ENCODE measurements at places on chromosomes 7 and 10.

DNA sequence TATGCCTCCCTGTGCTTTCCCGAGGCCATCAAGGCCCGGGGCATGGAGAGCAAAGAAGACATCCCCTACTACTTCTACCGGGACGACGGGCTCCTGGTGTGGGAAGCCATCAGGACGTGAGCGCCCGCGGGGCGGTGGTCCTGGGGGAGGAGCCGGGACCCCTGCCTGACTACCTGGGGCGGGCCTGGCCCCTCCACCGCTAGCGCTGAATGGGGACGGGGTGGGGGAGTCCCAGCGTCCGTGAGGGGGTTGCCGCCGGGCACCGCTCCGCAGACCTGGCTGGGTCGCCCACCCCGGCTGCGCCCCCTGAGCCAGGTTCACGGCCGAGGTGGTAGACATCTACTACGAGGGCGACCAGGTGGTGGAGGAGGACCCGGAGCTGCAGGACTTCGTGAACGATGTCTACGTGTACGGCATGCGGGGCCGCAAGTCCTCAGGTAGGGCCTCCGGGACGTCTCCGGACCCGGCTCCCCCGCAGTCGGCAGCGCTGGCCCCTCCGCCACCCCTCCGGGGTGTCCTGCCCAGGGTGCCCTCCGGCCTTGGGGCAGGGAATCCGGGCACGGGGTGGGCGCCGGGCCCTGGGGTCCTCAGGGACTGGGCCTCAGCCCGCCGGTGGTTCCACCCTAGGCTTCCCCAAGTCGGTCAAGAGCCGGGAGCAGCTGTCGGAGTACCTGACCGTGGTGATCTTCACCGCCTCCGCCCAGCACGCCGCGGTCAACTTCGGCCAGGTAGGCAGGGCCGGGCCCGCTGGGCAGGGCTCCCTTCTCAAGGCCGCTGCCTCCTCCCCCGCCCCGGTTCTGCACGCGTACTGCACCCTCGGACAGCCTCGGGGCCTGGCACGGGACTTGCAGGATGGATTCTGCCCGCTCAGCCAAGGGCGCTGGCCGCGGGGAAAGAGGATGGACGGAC, 69.3 kb downstream of the ALOX5 start:
- DNase-seq: no peak

GRCh38 chr7:157559596-157560257, 222.9 kb downstream of the DNAJB6 start:
- DNase-seq: no peak

- no peak for DNase-seq
Observed at GRCh38 chr10:15461353-15462108, 90.4 kb upstream of the FAM171A1 start.

GRCh38 chr7:147052818-147053217, 936.2 kb downstream of the CNTNAP2 start:
- no peak for DNase-seq

GRCh38 chr7:106812027-106812643, 52.9 kb upstream of the PIK3CG start:
- DNase-seq: no peak

DNA sequence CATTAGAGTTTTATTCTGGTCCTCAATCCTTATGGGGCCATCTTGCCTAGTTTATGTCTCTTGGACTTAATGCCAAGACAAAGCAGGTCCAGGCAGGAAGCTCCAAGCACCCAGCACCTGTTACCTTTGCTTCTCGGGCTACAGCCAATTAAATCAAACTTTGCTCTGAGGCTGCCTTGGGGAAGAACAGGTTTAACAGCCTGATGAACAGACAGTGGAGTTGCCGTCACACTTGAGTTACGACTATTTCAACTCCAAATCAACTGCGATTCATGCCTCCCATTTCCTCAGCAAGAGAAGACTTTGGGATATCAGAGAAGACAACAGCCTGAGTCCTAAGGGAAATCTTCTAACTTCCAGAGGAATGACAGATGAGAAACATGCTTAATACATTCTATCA, 62.2 kb downstream of the XPNPEP1 start:
- DNase-seq: no peak

DNA sequence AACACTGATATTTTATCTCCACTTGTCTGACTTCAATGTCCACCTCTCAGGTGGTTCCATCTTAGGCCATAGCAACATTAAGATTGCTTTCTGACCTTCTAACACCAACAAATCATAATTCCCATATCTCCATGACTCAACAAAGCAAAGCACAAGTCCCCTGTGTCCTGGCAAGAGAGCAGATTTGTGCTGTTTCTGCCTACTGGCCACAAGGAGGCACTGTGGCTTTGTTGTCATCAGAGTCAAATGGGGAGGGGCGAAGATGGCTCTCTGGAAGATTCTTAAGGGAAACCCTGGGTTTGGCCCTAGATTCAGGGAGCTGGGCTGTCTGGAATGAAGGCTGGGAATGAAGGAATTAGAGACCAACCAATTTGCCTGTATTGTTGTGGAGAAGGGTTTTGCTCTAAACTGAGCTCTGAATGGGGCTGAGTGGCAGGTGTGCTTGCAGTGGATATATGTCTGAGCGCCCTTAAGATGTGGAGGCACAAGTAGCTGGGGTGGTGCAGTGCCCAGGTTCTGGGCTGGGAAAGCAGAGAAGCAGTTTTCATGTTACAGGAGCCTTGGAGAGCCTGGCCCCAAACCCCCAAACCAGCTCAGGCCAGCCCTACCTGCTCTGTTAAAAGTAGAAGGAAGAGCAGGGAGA, 154.8 kb upstream of the PRSS58 start:
- no peak for DNase-seq

DNA sequence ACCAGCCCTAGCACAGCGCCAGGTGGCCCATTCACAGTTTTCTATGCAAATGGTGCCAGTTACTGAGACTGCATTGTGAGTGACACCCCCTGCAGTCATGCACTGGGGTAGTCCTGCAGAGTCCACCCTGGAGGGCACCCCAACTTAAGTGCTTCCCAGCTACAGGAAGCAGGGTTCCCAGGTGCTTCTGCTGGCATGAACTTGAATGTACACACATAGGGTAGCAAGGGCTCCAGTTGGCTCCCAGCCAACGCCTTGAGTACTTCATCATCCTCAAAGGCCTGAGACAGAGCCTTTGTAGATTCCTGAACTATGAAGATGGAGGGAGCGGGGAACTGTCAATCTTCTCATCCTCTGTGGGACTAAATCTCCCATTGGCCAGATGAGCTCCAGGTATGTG, 11.5 kb upstream of the NPFFR1 start:
- no peak for DNase-seq

Measured in activated CD8-positive, alpha-beta memory T cell treated with anti-CD3 and anti-CD28 coated beads for 24 hours (primary cell).